ENCODE measurements at places on chromosomes 3 and 15.

DNA sequence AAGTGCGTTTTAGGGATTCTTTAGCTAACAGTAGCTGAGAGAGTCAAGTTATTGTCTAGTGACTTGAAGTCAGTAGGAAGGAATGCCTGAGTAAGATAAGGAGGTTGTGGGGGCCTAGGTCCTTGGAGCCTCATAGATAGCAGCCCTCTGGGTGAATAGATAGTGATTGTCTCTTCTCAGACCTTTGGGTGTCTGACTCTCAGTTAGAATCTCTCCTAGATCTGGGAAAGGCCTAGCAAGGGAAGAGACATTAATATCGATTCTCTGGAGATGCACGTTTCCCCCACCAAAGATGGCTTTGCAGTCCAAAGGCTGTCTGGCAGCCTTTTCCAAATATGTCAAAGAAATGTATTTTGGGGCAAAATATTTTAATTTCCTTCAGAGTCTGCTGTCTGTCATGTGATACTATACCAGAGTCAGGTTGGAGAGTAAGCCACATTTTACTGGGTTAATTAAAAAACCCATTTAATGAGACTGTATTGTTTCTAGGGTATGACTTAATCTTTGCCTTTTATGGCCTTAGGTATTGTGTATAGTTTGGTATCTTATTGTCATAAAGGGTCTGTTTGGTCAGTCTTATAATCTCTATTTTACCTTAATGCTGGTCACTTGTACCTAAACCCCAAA, 92.2 kb downstream of the ST6GAL1 start:
- DNase-seq = no peak

GRCh38 chr15:19987389-19988048, 554.1 kb downstream of the GOLGA6L6 start:
- no peak for DNase-seq

- DNase-seq = no peak
Observed at GRCh38 chr3:72081471-72082185, 296.7 kb upstream of the PROK2 start.

- DNase-seq = no peak
Observed at GRCh38 chr3:114221165-114221880, 16.1 kb downstream of the ZNF80 start.

GRCh38 chr3:171508206-171508605, 48.0 kb upstream of the TNIK start:
- DNase-seq = no peak

DNA sequence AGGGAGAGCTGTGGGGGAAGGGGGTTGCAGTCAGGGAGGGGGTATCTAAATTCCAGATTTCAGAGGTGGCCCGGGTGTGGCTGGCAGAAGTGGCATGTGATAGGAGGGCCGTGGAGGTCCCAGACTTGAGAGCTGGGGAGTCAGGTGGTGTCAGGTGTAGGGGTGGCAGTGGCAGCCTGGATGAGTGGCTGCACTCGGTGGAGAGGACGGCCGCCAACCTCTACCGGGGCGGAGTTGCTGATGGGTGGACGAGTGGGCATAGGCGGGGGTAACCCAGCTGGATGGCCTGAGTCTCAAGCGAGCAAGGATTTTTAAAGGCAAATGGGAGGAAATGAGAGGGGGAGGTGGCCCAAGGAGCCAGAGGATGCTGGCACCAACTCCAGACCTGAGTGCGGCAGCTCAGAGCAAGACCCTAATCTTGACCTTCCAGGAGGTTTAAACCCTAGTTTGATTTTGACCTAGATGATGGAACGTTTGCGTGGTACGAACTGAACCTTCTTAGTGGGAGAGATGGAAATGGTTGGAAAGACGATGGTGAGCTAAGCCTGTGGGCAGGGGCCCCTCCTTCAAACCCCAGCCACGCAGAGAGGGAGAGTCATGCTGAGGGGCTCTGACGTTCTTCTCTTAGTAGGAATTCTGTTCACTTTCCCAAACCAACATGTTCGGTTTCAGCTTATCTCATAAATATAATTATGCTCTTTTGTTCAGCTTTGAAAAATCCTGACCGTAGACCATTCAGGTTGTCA, 8.0 kb downstream of the TRAK1 start:
- no peak for DNase-seq

- DNase-seq = no peak
Observed at GRCh38 chr15:46946953-46947352, 770.4 kb upstream of the SEMA6D start.

- peak; percentile 42 for DNase-seq
Observed at GRCh38 chr3:125120379-125121122, 64.8 kb upstream of the HEG1 start.

GRCh38 chr3:142941373-142942123, 21.9 kb downstream of the PAQR9 start:
- no peak for DNase-seq

GRCh38 chr15:81176291-81176893, 20.3 kb upstream of the IL16 start:
- no peak for DNase-seq

- DNase-seq = no peak
Observed at GRCh38 chr3:197125636-197126035, 96.0 kb upstream of the MELTF start.

GRCh38 chr3:94083261-94083660, 20.4 kb downstream of the NSUN3 start:
- no peak for DNase-seq

DNA sequence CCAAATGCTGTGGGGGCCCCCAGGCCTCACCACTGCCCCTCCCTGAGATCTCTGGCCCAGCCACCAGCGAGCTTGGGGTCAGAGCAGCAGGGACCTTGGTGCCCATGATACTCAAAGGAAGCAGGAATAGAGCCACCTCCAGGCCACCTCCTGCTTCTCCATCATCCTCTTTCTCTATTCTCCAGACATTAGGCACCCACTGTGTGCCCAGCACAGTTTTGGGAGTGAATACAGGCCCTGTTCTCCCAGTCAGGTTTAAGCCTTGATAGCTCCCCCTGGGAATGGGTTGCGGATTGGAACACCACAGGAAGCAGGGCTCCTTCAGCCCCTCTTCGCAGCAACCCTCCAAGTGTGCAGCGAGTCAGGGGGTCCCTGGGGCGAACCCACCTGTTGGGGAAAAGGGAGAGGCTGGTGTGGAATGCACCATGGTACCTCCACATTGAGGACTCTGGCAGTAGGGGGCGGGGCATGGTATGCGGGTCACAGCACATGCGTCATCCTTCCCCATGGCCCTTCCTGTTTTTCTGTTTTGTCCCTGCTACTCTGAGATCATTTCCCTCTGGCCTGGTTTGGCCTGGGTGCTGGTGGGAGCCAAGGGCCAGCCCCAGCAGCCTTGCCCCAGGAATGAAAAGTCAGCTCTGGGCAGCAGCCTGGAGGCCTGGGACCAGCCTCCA, 14.2 kb upstream of the SEMA3B start:
- DNase-seq = no peak

DNA sequence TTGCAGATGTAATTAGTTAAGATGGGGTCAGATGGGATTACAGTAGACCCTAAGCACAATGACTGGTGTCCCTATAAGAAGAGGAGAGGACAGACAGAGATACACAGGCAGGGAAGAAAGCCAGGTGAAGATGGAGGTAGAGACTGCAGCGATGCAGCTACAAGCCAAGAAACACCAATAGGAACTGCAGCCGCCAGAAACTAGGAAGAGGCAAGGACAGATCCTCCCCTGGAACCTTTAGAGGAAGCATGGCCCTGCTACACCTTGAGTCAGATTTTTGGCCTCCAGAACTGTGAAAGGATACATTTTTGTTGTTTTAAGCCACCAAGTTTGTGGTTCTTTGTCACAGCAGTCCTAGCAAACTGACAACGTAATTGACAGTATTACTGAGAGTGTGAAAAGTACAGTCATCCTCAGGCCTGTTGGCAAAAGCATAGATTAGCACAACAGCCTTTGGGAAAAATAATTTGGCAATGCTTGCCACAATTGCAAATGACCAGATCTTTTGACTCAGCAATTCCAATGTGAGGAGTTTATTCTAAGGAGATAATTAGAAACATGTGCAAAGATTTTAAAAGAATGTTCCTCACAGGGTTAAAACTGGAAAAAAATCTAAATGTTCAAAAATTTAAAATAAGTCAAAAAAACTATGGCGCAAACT, 82.6 kb upstream of the TJP1 start:
- DNase-seq = no peak

- DNase-seq = peak; percentile 85
Observed at GRCh38 chr3:186985661-186986364, 55.5 kb downstream of the ST6GAL1 start.

- DNase-seq = no peak
Observed at GRCh38 chr3:170572665-170573253, 13.1 kb downstream of the SLC7A14 start.

DNA sequence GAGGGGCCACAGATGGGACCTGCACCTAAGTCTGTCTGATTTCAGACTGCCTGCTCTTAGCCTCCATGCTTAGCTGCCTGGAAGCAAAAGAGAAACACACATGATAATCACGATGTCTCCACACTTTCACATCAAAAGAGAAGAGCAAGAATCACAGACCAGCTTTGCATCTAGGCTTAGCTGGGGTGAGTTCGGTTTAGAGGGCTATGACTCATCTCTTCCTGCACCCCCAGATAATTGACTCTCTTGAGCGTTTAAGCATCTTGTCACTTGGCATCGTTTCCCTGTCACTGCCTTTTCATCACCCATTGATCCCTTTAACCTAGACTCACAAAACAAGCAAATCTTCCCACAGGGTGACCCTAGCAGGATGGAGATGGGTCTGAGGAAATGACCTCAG, 124.0 kb downstream of the NTRK3 start:
- DNase-seq = no peak

DNA sequence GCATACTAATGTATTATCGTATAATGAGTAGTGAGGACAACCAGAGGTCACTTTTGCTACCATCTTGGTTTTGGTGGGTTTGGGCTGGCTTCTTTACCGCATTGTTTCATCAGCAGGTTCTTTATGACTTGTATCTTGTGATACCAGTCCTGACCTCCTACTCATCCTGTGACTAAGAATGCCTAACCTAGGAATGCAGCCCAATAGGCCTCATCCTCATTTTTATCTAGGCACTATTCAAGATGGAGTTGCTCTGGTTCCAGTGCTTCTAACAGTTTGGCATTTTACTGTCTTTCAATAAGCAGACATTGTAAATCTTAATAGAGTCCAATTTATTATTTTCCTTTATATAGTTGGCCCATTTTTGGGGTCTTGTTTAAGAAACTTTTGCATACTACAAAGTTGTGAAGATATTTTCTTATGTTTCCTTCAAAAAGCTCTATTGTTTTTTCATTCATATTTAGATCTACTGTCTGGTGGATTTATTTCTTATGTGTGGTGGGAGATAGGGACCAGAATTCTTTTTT, 60.8 kb upstream of the RNU6-1 start:
- no peak for DNase-seq

GRCh38 chr3:71708476-71709105, 16.6 kb downstream of the EIF4E3 start:
- peak; percentile 82 for DNase-seq

DNA sequence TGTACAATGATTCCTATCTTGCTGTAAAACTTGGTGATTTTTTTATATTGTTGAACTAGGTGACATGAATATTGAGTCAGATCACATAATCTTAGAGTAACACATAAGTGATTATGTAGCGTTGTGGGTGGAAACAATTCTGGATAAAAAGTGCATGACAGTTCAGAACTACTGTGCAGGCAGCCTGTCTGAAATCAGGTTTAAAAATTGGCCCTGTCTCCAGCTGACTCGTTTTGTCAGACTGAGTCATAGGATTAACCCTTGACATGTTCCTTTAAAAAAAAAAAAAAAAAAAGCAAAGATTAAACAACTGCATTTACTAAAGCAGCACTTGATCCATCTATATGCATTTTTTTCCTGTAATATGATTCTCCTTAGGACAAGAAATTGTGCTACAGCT, 160.0 kb upstream of the CGNL1 start:
- DNase-seq = no peak

DNA sequence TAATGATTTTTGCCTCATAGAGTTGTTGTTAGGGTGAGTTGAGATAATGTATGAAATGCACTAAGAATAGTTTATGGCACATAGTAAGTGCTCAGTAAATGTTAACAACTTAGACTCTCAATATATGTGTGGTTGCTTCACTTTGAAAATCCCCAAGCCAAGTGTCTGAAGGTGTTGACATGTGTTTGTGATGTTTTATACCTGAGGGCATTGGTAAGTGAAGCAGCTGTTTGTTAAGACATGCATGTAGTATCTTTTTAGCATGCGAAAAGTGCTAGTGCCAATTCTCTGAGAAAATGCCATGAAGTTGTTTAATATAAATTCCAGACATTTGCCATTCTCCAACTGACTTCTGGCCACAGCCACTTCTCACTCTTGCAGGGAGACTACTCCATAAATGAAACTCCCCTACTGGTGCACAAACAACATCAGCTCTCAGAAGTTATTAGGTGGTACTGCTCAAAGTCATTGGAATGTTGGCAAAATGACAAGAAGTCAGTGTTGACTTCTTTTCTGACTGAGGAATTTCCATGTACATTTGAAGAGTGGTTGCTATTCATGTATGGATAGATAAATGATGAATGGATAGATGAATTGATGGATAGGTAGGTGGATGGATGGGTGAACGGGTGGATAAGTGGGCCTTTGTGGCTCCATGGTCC, 103.6 kb upstream of the NUDT16 start:
- no peak for DNase-seq

DNA sequence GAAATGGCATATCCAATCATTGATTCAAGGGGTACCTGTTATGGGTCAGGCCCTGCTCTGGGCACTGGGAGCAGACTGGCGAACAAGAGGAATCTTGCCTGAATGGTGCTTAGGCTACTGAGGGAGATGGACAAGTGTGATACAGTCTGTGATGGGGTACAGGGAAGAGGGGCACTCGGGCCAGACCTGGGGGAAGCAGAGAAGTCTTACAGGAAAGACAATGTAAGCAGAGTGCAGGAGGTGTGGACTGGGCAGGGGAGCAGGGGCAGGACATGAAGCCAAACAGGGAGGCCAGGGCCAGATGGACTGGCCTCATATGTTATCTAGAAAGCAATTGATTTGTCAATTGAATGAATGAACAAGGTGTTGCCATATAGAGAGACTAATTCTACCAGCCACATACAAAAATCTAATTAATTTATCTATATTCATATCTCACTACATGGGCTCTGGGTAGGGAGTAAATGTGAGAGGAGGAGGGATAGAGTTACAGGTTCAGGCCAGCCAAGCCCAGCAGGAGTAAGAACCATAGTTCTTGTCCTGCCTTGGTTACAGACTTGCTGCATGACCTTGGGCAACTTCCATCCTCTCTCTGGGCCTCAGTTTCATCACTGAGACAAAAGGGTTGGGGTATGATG, 3.6 kb upstream of the IGDCC4 start:
- no peak for DNase-seq

DNA sequence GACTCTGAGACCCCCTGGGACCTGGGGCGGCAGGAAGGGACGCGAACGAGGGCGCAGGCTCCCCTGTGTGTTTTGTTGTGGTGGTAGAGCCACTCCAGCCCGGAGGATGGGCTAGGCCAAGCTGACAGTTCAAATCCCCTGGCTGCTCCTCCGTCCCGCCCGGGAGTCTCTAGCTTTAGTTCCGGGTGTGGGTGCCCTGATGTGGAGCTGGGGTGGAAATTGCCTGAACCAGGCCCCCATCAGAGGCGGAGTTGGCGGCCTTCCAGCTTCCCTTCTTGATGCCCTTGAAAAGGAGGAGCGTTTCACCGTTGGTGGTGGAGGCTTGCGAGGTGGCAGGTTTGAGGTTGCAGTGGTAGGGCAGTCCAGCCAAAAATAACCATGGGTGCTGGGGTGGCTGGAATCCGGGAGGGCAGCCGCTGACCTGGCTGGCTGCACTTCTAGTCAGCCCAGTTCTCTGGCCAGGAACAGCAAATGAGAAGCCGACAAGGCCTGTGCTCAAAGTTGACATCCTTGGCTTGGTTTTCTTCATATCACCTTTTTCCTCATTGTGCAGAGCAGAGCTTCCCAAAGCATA, 817 bp downstream of the CLK3 start:
- peak; percentile 42 for DNase-seq
